ENCODE measurements at places on chromosomes 5 and 9.

- H3K27me3 ChIP-seq, result no peaks in the 10 kb centered on the region
- H3K4me1 ChIP-seq, result no peaks in the 10 kb centered on the region
- no peak overlapping the region for H3K4me3 ChIP-seq
Observed at GRCh38 chr5:24188216-24188925, 456.4 kb downstream of the CDH10 start.

- H3K27me3 ChIP-seq, result no peaks in the 10 kb centered on the region
- no peaks in the 10 kb centered on the region for H3K36me3 ChIP-seq
- no peak overlapping the region for H3K4me3 ChIP-seq
- DNase-seq, result no peak
Observed at GRCh38 chr5:102579379-102579778, 80.6 kb upstream of the SLCO6A1 start.

DNA sequence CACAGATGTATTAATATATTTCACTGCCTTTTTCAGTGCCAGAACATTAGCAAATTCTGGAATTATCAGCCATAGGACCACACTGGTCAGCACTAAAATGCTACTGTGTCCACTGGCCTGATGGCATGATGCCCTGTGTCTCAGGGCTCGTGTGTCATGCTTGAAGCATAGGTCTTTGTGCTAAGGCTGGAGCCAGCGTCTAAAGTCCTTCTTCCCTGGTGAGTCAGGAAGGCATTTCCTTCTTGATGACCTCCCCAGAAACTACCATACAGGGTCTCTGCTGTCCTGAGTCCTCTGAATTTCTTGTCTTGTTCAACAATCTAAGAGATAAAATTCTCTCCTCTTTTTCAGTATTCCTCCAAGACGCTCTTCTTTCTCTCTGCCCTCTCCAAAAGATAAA, 489.9 kb downstream of the PSAT1 start:
- H3K36me3 ChIP-seq, result no peaks in the 10 kb centered on the region
- DNase-seq, result no peak
- no peaks in the 10 kb centered on the region for H3K4me1 ChIP-seq

DNA sequence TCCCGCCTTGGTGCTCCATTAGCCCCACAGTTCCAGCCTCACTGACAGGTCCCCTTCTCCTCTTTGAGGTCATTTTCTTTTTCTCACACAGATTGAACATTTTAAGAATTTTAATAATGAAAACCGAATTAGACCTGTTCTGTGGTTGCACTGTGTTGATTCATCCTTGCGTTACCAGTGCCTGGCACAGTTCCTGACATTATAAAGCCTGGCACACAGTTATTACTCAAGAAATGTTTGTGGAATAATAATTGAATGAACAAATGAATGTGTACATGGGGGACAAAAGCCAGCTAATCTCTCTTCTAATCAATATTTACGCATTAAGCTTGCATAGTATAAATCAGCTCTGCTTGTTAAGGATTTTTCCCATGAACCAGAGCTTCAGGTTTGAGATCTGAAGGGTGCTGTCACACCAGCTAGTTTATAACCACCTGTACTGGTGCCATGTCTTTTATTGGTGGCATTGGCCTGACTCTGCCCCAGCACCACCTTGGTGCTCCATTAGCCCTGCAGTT, 80.0 kb downstream of the SV2C start:
- no peak for DNase-seq
- no peak overlapping the region for H3K4me3 ChIP-seq
- H3K27me3 ChIP-seq, result no peaks in the 10 kb centered on the region
- no peaks in the 10 kb centered on the region for H3K4me1 ChIP-seq

DNA sequence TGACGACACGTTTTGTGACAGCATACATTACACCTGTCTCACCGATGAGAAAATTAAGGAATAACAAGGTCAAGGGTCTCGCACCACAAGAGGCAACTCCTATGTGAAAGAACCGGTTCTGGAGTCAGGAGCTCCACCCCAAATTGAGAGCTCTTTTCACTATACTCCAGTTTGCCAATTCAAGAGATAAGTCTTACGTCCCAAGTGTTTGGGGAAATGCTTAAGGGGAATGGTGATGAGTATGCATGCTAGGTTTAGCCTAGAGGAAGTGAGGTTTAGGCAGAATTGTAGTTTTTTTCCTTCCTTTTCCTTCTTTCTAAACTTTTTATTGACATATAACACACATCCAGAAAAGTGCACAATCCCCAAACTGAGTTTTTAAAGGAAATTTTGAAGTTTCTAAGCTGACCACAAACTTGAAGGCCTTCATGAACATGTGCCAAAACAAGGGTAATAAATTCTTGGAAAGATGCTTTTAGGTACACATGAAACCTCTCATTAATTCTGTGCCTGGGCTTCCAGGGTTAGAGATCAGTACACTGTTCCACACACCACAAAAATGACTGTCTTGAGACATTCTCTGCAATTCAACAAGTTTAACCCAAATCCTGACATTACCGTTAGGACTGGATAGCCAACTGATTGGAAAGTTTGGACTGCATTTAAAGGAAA, 127.6 kb upstream of the SLC1A3 start:
- H3K27me3 ChIP-seq, result peaks cover 2% of the 10 kb centered on the region
- H3K4me1 ChIP-seq, result no peaks in the 10 kb centered on the region
- DNase-seq, result no peak

DNA sequence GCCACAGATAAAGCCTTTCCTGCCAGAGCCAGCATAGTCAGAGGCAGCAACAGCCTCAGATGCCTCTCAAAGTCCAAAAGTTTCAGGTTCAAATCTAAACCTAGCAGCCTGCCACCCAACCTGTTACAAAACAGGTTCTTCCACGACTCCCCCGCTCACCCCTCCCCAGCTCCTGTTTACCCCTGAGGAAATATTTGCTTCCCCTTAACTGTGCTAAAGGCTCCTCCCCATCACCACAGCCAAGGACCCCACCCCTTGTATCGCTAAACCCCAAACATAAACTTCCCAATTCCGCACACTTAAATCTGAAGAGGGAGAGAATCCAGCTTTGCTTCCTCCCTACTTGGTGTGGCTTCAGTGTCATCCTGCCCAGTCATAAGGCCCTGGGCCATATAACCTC, 15.4 kb upstream of the VDAC1 start:
- no peak for DNase-seq
- no peaks in the 10 kb centered on the region for H3K36me3 ChIP-seq
- H3K4me1 ChIP-seq, result no peaks in the 10 kb centered on the region
- no peak overlapping the region for H3K4me3 ChIP-seq
- H3K27ac ChIP-seq, result no peak overlapping the region

GRCh38 chr5:13611604-13612003, 332.9 kb downstream of the DNAH5 start:
- no peak overlapping the region for H3K27ac ChIP-seq
- no peak overlapping the region for H3K4me3 ChIP-seq
- no peaks in the 10 kb centered on the region for H3K4me1 ChIP-seq
- H3K27me3 ChIP-seq, result no peaks in the 10 kb centered on the region

GRCh38 chr5:169181814-169182213, 119.1 kb downstream of the SLIT3 start:
- no peak overlapping the region for H3K4me3 ChIP-seq
- H3K4me1 ChIP-seq, result no peaks in the 10 kb centered on the region
- H3K36me3 ChIP-seq, result no peaks in the 10 kb centered on the region

GRCh38 chr5:128143911-128144310, 60.3 kb downstream of the SLC12A2 start:
- H3K4me3 ChIP-seq, result no peak overlapping the region
- DNase-seq, result no peak
- H3K4me1 ChIP-seq, result no peaks in the 10 kb centered on the region
- peaks cover 4% of the 10 kb centered on the region for H3K36me3 ChIP-seq
- no peak overlapping the region for H3K27ac ChIP-seq

DNA sequence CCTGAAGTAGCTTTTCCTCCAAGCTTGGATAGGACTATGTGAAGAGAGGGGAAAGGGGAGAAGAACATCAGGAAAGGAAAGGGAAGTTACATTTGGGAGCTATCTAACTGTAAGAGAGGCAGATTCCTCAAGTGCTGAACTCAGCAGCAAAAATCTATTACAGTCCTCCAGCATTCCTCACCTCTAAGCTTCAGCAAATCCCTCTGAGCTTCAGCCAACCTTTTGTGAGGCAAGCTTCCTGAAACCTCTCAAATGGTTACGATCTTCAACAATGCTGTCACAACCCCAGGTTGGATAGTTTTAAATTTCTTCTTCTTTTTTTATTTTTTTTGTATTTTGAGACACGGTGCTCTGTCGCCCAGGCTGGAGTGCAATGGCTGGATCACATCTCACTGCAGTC, 2.5 kb upstream of the RNF38 start:
- H3K27me3 ChIP-seq, result no peaks in the 10 kb centered on the region
- peaks cover 18% of the 10 kb centered on the region for H3K4me1 ChIP-seq
- H3K27ac ChIP-seq, result no peak overlapping the region
- H3K36me3 ChIP-seq, result no peaks in the 10 kb centered on the region

DNA sequence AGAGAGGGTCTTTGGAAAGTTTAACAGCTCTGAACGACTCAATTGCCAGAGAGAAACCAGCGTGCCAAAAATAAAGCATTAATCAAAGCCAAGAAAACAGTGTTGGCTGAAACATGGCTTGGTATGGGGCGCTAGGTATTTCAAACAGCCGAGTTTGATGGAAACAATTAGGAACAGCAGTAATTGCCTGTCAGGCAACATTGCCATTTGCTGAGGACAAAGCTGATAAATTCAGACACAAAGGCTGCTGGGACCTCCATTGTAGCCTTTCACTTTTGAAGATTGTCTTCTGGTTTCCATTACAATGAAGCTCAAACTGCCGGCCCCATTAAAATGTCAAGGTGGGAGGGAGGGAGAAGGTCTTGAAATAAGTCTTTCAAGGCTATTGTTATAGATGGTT, 125.4 kb upstream of the SPDL1 start:
- no peaks in the 10 kb centered on the region for H3K36me3 ChIP-seq
- H3K27me3 ChIP-seq, result no peaks in the 10 kb centered on the region
- no peak for DNase-seq

DNA sequence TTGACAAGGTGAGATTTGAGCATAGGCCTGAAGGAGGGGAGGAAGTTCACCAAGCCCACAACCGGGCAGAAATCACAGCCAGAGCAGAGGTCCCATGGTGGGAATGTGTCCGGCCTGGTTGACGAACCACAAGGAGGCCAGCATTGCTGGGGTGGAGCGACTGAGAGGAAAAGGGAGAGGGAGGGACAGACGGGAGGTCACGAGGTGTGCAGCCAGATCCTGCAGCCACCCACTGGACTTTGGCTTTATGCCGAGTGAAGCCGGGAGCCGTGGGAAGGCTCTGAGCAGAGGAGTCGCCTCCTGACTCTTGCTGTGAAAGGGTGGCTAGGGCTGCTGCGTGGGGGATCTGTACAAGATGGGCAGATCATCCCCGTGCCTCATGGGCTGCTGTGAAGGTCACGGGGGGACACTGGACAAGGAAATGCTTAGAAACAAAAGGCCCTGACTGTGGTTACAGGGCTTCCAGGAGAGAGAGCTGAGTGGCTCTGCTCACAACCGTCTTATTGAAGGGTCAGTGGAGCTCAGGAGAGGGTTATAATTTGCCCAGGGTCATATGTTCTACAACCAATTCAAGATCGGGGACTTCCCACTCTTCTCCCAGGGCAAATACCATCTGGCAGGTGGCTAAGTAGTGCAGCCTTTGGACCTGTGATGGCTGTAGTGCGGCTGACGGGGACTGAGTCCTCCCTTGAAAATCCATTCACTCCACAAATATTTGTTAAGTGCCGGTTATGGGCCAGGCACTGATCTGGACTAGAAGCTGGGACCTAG, 15.6 kb upstream of the CD74 start:
- H3K27me3 ChIP-seq, result no peaks in the 10 kb centered on the region
- H3K4me1 ChIP-seq, result no peaks in the 10 kb centered on the region
- H3K27ac ChIP-seq, result no peak overlapping the region
- no peak overlapping the region for H3K4me3 ChIP-seq
- DNase-seq, result no peak

DNA sequence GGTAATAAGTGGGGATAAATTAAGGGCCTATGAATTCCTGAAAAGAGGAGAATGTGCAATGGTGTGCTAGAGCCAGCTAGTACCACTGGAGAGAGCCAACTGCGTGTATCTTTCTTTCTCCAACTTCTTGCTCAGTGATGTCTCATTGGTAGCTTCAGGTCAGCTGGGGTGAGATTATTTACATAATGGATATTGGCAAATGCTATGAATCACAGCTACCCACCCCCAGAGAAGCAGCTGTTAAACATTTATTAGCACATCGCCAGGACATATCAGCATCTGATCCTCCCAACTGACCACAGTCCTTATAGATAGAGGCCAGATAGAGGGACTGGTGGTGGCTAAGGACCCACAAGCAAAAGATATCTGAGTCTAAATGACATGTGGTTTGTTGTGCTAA, 421.3 kb downstream of the ACTL7B start:
- no peak overlapping the region for H3K27ac ChIP-seq
- no peak overlapping the region for H3K4me3 ChIP-seq
- no peaks in the 10 kb centered on the region for H3K36me3 ChIP-seq
- no peak for DNase-seq

DNA sequence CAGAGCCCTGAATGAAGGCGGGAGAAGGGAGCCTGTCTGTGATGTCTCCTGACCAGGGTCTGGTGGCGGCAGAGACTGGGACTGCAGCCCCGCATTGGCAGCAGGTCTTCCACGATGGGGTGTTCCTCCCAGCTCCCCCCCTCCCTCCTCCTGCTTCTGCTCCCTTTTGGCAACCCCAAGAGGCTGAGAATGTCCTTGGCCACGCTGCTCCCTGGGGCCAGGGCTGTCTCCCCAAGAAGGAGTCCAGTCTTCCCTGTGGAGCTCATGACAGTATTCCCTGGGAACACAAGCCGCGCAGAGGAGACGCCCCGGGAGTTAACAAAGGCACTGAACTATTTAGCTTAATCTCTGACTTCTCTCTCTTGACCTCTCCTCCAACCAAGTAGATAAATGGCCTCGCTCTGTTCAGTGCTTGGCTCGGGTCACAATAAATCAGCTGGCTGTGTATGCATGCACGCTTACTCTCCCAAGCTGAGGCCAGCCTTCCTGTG, 84.0 kb upstream of the NEURL1B start:
- no peaks in the 10 kb centered on the region for H3K4me1 ChIP-seq
- peaks cover 4% of the 10 kb centered on the region for H3K27me3 ChIP-seq
- DNase-seq, result no peak
- no peak overlapping the region for H3K27ac ChIP-seq
- H3K4me3 ChIP-seq, result no peak overlapping the region

GRCh38 chr9:89874351-89875321, 269.8 kb downstream of the GADD45G start:
- H3K4me1 ChIP-seq, result no peaks in the 10 kb centered on the region
- H3K4me3 ChIP-seq, result no peak overlapping the region
- no peak for DNase-seq

GRCh38 chr5:168603746-168604145, 24.6 kb upstream of the PANK3 start:
- no peaks in the 10 kb centered on the region for H3K36me3 ChIP-seq
- no peak for DNase-seq
- H3K27ac ChIP-seq, result no peak overlapping the region
- no peaks in the 10 kb centered on the region for H3K27me3 ChIP-seq
- no peaks in the 10 kb centered on the region for H3K4me1 ChIP-seq

GRCh38 chr9:94175669-94176068, 83.4 kb upstream of the ZNF169 start:
- no peak overlapping the region for H3K4me3 ChIP-seq
- peak overlapping the region; percentile 16 for H3K27ac ChIP-seq
- no peak for DNase-seq
- peaks cover 26% of the 10 kb centered on the region for H3K4me1 ChIP-seq

GRCh38 chr9:117164512-117164911, 250.3 kb downstream of the ASTN2 start:
- no peak for DNase-seq
- H3K36me3 ChIP-seq, result no peaks in the 10 kb centered on the region
- no peak overlapping the region for H3K4me3 ChIP-seq
- no peaks in the 10 kb centered on the region for H3K4me1 ChIP-seq
- no peaks in the 10 kb centered on the region for H3K27me3 ChIP-seq

Measured in CD4-positive, alpha-beta T cell (primary cell).